CD4-positive, alpha-beta T cell treated with Interleukin-15 for 1 hour (primary cell): ENCODE measurements at places on chromosomes 16 and 17.
A peak's percentile ranks its signal among the peaks of the same experiment; 100 is the strongest.

DNA sequence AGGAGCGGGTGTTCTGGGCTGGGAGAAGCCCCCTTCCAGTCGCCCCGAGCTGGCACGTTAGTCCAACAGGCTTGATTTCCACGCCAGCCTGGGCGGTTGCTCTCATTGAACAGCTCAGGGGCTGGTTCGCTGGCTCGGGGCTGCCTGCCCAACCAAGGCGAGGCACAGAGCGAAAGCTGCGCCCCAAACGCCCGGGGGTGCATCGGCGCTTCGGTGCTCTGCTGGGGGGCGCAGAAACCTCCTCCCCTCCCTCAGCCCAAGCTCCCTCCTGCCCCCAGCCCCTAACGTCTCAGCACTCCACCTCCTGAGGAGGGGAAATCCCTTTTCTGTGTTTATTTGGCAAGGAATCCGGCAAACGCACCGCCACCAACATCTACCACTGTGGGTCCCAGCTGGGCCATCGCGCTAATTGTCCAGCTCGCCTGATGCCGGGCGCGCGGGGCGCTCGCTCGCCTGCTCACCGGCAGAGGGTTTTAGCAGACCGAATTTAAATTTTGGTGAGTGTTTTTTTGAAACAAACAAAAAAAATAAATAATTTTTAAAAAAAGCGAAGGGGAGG lies 29.5 kb upstream of the RBFOX1 start:
- DNase-seq: no peak

- DNase-seq: no peak
Observed at GRCh38 chr16:85587762-85588556, 25.2 kb upstream of the GSE1 start.

- no peak for DNase-seq
Observed at GRCh38 chr17:79406316-79406715, 204.5 kb downstream of the RBFOX3 start.

DNA sequence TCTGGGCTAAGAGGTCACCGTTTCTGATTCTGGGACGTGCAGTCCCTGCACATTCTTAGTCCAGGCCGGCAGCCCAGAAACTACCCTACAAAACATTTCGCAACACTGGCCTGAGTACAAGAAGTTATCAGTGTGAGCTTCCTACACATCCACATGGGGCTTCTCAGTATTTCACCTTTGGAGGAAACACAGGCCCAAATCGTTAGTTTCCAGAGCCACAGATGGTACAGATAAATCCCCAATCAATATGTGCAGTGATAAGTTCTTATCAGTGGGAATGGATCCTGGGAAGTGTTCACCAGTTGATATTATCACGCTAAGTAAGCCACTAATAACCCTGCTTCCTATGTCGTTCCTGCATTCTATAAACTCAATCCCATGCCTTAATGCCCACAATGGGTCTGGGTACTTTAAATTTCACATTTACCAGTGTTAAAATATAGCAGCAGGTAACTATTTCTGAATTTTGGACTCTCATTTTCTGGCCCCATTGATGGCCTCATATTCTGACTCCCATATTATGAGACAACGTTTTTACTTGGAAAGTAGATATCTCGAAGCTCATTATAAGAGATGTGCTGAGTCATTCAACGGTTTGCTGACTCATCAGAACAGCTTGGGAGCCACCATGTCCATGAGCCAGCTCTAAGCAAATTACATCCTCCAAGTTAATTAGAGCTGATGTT lies 370.2 kb upstream of the MAF start:
- no peak for DNase-seq

GRCh38 chr16:72123426-72123825 lies 29.8 kb downstream of the DHX38 start:
- no peak for DNase-seq

GRCh38 chr17:36507266-36507665 lies 20.8 kb downstream of the ZNHIT3 start:
- DNase-seq: no peak

- peak; percentile 31 for DNase-seq
Observed at GRCh38 chr17:80720610-80721577, 176.3 kb downstream of the RPTOR start.

- no peak for DNase-seq
Observed at GRCh38 chr16:75208242-75208825, 1.4 kb upstream of the CTRB2 start.

- no peak for DNase-seq
Observed at GRCh38 chr17:70606086-70606485, 436.8 kb downstream of the KCNJ2 start.

- DNase-seq: no peak
Observed at GRCh38 chr17:36741019-36741902, 139.9 kb downstream of the MRM1 start.
